Bone marrow (tissue), 2 donors: ENCODE measurements at places on chromosomes 5 and 9.

DNA sequence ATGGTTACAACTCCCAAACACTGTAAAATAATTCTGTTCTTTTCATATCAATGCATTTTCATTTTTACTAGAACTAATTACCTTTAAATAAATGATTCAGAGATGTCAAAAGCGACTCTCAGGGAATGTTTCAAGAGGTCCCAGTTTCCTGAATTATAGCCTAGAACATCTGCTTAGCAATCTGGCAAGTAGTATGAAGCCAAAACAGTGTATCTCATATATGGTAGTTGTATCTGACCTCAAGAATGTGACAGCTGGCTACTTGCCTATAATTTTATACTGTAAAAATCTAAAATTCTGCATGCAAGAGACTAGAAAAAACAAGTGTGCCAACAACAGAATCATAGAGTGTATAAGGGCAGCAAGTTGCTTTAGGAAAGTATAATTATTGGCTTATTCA lies 187.7 kb upstream of the POU5F2 start:
- DNase-seq: no peak

DNA sequence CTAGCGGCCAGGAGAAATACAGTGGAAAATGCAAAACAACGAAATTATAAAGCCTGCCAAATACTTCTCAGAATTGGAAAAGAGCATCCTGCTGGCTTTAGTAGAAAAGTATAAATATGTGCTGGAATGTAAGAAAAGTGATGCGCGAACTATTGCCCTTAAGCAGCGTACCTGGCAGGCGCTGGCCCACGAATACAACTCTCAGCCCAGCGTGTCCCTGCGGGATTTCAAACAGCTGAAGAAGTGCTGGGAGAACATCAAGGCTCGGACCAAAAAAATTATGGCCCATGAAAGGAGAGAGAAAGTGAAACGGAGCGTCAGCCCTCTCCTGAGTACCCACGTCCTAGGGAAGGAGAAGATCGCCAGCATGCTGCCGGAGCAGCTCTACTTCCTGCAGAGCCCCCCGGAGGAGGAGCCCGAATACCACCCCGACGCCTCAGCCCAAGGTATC lies 15.0 kb downstream of the MSANTD3 start:
- no peak for DNase-seq

GRCh38 chr5:155711882-155712281 lies 615.1 kb upstream of the SGCD start:
- no peak for DNase-seq

DNA sequence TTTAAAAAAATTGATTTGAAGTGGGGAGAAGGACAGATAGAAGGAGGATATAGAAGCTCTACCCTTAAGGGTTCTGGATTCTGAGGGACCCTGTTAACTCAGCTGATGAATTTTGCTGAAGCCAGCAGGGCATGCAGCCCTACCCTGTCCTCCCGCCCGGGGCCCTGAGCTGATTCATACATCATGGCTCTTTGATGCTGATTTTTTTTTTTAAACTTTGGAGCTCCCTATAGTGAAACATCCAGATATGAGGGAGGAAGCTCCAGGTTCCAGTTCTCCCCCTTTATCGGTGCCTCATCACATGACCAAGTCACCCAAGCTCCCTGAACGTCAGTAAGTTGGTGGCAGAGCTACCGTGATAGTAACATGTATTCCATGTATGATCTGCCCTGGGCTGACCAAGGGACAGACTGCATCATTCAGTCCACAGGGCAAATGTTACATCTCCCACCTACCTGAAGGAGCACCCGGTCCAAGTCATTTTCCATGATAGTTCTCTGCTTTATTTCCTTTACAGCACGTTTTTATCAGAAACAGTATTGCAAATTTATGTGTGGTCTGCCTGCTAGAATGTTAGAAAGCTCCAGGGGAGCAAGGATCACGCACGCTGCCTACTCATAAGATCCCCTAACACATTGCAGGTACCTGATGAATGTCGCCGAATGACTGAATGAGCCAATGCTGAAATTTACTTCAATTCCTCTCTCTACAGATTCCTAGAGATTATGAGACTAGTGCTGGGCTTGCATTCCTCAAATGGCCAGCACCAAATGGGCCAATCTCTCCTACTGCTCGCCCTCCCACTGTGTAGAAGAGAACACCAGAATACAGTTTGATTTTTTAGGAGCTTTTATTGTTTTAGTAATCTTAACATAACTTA lies 25.9 kb downstream of the SPARC start:
- no peak for DNase-seq

GRCh38 chr9:104556830-104557634 lies 11.9 kb upstream of the OR13C8 start:
- DNase-seq: no peak

GRCh38 chr9:135507104-135508035 lies 6.9 kb downstream of the MRPS2 start:
- no peak for DNase-seq

DNA sequence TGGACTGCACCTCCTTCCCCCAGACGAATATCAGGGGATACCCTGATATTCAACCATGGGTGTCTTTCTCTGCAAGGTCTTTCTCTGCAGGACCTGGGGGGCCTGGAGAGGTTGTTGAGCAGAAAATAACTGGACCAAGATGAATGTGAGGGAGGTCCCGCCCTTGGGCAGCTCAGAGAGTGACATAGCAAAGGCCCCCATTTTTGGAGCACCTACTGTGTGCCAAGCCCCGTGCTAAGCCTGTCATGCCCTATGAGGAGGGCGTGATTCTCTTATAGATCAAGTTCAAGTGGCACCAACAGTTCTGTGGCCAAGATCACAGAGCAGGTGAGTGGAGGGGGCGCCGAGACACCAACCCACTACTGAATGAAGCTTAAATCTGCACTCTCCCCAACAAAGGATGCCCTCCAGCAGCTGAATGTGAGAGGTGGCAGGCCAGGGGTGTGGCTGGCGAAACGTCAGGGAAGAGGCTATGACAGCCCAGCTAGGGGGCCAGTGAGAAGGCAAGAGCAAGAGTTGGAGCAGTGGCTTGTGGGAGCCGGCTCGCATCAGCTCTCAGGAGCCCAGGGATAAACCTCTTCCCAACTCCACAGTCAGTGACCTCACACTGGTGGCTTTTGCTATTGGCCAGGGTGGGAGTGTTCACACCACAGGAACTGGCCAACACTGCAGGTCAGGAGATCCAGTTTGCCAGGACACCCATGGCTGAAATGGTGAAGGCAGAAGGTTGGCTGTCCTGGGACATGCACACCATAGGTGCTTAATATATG lies 5.3 kb downstream of the SARDH start:
- DNase-seq: no peak

DNA sequence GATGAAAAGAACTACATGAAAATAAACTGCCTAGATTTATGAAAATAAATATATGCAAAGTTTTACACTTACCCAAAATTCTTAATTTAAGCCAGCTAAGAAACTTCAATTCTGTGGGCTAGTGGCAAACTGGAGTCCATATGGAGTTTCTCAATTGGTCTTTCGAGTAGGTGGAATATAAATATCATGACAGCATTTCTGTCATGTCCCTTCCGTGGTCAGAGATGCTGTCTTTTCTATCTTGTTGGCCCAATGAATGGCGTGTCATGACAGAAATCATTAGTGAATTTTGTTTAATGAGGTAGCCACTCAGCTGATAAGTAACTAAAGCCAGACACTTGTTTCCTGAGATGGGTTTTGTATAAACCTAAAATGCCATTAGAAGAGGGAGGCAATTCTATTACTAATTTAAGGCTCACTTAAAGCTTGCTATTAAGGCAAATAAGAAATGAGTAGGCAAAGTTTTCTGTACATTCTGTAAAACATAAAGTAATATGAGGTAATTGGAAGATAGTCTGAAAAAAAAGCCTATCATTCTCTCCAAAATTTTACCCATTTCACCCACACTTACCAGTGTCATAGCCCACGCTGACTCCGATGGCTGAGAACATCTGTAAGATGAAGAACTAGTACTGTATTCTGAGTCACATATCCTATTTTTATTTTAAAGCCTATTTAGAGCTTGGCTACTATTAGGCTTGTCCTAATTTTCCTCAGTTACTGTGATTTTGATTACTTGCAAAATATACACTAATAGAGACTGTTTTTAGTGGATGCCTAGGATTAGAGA lies 419.3 kb upstream of the MEF2C start:
- DNase-seq: no peak
